GM12878 (cell line): ENCODE measurements at places on chromosomes 6 and 20. TPM values are rescaled to one million over a fixed set of nuclear protein-coding genes. Genes with fewer than 3 reads are reported as not detected.
A peak's percentile ranks its signal among the peaks of the same experiment; 100 is the strongest.

MCHR2 gene
- total RNA-seq: not detected in 2 replicates

- no peak for DNase-seq
These were observed 32.2 kb downstream of the RREB1 start for GRCh38 chr6:7139835-7140470.

DNA sequence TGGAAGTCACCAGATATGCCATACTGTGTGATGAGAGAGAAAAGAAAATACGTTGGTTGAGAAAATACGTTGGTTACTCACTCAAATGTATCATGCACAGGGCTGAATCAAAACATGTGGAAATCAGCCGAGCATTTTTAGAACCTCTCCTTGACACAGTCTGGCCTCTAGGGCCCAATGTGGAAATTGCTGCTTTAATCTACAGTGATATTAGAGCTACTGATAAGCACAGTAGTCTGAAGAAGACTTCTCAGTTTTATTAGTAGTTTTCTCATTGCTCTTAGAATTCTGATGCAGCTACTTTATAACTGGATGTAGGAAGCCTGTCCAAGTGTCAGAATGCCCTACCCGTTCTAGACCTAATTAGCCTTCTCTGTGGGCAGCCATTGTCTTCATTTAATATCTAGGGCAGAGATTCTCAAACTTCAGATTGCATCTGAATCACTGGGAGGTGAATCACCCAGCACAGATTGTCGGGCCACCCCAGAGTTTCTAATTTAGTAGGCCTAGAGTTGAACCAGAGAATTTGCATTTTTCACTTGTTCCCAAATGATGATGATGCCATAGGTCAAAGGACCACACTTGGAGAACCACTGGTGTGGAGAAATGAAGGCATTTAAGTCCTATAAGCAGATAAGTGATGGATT, 229.1 kb downstream of the PLCB1 start:
- peak; percentile 17 for DNase-seq

GRCh38 chr6:120447605-120448004, 886.7 kb downstream of the TBC1D32 start:
- DNase-seq: no peak

- DNase-seq: peak; percentile 8
These were observed 45.6 kb upstream of the RAB23 start for GRCh38 chr6:57267586-57268293.

CPNE5 gene
- total RNA-seq: 38.4 and 39.1 TPM in 2 replicates

BMP2 gene
- 1.4 and 1.5 TPM in 2 replicates for total RNA-seq

GRCh38 chr20:36941401-36941835, 10.1 kb downstream of the SAMHD1 start:
- no peak for DNase-seq

DNA sequence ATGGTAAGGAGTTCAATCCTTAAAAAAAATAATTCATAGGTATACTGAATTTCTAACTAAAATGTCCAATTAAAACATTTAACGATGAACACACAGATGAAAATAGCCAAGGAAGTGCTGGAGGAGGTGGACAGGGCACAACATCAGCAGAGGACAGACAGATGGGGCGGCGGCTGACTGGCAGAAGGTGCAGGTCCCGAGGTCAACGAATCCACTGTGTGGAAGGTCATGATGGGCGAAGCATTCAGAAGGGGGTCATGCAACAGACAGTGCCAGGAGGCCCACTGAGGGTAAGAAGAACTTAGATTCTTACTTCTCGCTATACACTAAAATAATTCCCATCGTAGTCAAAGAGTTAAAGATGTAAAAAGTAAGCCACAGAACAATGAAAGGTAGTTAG, 34.2 kb upstream of the FRMD1 start:
- no peak for DNase-seq

- DNase-seq: no peak
These were observed 108.9 kb downstream of the UST start for GRCh38 chr6:148855744-148856143.

ENPP4 gene
- total RNA-seq: 4.9 and 5.3 TPM in 2 replicates

SNAP91 gene
- total RNA-seq: 0.33 and 0.35 TPM in 2 replicates

KHDC1L gene
- total RNA-seq: not detected in 2 replicates

GRCh38 chr6:152695372-152696045, 2.2 kb upstream of the MYCT1 start:
- DNase-seq: no peak

DNA sequence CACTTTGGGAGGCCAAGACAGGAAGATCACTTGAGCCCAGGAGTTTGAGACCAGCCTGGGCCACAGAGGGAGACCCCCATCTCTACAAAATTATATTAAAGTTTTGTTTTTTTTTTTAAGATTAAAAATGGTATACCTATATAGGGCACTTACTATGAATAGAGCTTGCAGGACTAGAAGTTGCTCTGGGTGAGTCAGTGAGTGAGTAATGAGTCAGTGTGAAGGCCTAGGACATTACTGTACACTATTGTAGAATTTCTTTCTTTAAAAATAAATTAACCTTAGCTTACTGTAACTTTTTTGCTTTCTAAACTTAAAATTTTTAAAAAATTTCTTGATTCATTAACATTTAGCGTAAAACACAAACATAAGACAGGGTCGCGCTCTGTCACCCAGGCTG, 29.7 kb downstream of the STK35 start:
- DNase-seq: no peak

DYNLT1 gene
- total RNA-seq: 49.1 and 51.3 TPM in 2 replicates

CUL7 gene
- 15.6 and 15.8 TPM in 2 replicates for total RNA-seq

- DNase-seq: no peak
These were observed 17.7 kb upstream of the PARD6B start for GRCh38 chr20:50713657-50714101.

DNA sequence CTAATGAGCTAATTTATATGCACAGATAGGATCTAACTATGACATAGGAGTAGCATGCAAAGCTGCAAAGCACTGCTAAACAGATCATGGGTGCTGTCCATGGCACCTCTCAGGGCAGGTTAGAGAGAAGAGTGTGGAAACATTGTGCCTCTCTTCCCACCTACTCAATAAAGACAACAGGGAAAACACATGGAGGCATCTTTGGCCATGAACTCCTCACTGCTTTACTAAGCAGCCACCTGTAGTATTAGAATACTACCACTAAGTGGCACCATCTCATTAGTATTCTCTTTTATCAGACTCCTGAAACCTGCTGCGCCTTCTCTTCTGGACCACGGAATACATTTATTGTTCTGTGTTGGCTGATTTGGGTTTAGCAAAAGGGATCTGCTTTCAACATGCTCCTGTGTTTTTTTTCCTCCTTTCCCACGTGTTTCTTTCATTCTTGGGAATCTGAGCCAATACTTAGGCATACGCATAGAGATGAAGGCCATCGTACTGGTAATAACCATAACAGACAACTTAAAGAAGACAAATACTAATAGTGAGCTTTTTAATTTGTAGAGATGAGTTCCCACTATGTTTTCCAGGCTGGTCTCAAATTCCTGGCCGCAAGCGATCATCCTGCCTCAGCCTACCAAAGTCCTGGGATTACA, 9.4 kb upstream of the HDDC2 start:
- no peak for DNase-seq

LTA gene
- total RNA-seq: 69.8 and 72.5 TPM in 2 replicates

SALL4 gene
- total RNA-seq: 0.08 and 0.23 TPM in 2 replicates
